Activated CD4-positive, alpha-beta T cell treated with anti-CD3 and anti-CD28 coated beads for 36 hours (primary cell): ENCODE measurements at places on chromosomes 3 and 15.

DNA sequence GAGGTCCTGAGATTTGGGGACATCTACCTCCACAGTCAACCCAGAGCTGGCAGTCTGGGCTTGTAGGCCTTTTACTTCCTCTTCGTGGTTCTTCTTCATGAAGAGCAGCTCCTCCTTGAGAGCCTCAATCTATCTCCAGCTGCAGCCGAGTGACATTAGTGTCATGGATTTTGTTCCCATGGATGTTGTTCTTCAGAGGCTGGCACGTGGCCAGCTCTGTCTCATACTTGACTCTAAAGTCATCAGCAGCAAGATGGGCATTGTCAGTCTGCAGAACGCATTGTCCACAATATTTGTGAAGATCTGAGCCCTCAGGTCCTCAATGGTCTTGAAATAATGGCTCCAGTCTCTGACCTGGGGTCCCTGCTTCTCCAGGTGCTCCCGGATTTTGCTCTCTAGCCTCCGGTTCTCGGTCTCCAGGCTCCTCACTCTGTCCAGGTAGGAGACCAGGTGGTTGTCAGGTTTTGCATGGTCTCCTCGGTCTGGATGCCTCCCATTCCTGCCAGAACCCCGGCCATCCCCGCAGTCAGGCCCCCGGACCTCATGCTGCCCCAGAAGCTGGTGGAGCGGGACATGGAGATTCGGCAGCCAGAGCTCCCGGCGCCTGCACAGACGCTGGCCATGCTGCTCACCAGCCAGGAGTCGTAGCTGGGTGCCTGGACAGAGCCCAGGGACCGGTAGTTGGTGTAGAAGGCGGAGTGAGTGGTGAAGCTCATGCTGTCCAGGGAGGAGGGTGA, 3.4 kb upstream of the CCNL1 start:
- DNase-seq, result no peak

- DNase-seq, result no peak
These were observed 8.6 kb downstream of the LTF start for GRCh38 chr3:46456118-46456517.

DNA sequence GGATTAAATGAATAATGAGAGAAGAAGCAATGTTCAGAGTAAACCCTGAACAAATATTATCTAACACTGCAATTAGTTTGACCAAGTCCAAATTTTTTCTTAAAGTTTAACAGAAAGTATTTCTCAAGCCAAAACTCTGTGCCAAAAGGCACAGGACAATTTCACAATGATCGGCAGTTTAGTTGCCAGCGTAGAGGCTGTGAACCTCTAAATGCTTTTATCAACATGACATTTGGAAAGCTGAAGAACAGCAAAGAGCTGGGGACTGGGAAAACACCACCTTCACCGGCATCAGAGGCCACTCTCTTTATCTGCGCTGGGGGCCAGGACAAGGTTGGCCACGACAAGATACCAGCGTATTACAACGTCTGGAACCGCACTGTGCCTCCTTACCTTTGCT, 125.6 kb downstream of the ADAMTS17 start:
- no peak for DNase-seq

DNA sequence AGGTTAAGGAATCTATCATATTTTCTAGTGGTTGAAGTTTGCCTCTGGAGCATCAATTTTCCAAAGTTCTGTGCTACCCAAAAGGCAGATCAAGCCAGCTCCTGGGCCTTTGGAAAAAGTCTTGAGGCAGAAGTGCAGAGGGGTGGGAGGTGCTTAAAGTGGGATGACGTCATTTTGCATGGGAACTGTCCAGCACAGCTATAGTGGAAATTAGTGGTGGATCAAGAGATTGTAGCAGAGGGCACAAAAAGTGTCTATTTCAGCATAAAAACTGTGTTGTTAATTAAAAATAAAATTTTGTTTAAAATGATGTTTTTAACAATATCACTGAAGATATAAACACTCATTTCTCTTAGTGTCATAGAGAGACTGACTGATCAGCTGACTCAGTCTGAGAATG, 221.9 kb downstream of the LRRN1 start:
- no peak for DNase-seq

- no peak for DNase-seq
These were observed 7.8 kb upstream of the SLC6A11 start for GRCh38 chr3:10808130-10808735.

- DNase-seq, result no peak
These were observed 59.0 kb downstream of the FHIT start for GRCh38 chr3:61192222-61192621.

- peak; percentile 74 for DNase-seq
These were observed 966 bp upstream of the PKM start for GRCh38 chr15:72231833-72232478.

DNA sequence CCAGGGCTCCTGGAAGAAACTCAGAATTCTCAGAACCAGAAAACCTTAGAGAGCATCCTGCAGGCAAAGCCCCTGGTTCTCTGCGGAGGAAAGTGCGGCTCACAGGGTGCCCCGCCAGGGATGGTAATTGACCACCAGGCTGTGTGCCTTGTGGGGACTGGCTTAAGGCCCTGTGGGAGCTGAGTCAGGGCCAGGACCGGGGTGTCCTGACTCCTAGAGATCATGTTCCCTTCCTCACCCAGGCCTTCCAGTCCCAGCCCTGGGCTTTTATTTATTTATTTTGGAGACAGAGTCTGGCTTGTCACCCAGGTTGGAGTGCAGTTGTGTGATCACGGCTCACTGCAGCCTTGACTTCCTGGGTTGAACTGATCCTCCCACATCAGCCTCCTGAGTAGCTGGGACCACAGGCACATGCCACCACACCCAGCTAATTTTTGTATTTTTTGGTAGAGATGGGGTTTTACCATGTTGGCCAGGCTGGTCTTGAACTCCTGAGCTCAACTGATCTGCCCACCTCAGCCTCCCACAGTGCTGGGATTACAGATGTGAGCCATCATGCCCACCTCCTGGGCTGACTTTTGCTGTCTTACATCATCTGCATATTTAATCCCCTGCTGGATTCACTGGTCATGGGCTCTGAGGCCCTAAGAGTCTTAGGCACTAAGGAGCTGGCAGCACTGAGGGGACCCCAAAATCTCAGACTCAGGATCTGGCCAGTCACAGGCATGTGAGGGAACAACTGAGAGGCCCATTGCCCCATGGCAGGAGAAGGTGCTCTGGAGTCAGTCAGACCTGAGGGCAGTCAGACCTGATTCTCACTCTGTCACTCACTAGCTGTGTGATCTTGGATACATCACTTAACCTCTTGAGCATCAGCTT, 20.4 kb upstream of the LAMP3 start:
- DNase-seq, result no peak

DNA sequence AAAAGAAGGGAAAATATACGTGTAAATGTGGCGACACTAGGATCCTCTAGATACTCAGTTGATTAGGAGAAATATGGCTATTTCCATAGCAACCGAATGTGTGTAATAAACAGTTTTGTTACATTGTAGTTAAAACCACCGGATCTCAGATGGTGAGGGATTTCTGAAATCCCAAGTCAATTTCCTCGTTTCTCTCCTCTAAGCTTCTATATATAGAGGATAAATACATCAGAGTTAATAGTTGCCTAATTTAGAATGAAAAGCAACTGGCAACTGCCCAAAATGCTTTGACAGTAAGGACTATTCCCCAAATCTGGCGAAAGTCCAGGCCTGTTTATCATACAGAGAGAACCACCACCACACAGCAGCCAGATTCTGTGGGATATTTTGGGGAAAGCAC, 112.6 kb downstream of the GABRB3 start:
- no peak for DNase-seq

GRCh38 chr3:44418549-44418948, 58.9 kb downstream of the ZNF445 start:
- no peak for DNase-seq

GRCh38 chr3:294096-294495, 97.5 kb downstream of the CHL1 start:
- no peak for DNase-seq

DNA sequence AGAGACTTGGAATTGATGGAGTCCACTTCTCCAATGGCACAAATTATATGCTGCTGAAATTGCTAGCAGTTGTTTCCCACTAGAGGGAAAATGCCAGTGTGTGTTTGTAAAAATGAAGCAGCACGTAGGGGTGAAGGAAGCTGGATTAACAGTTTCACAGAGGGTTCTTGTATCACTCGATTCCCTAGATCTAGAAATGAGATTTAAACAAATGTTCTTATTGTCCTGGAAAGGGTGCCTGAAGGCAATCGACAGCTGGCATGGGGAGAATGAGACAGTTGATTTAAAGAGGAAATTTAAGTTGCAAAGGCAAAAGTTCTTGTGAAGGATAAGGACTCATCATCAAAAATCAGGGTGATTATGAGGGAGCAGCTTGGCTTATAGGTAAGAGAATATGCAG, 234.8 kb upstream of the ARPP21 start:
- DNase-seq, result no peak
